Occipital lobe (tissue), 3 donors: ENCODE measurements at places on chromosomes 7 and 10. TPM values are rescaled to one million over a fixed set of nuclear protein-coding genes. Genes with fewer than 3 reads are reported as not detected.
A peak's percentile ranks its signal among the peaks of the same experiment; 100 is the strongest.

DNA sequence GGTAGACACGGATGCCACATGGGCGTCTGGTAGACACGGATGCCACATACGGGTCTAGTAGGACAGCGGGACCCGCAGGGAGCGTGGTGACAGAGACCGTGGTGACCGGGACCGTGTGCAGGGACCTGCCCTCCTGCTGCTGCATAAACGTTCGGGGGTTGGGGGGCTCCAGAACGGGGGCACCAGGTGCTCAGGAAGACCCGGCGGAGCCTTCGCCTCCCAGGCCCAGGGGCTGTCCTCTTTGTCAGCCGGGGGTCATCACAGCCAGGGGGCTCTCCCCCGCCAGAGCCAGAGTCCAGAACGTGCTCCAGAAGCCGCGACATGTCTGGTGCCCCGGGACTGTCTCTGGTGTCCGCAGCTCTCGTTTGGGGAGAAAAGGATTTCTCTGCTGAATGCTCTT, 69.2 kb upstream of the ADGRA1 start:
- DNase-seq = no peak

The LRRD1 gene
- 0.78 TPM for total RNA-seq

GRCh38 chr10:112390125-112390703, 16.3 kb downstream of the ACSL5 start:
- no peak for DNase-seq

- no peak for DNase-seq
These were observed 4.1 kb downstream of the SPAM1 start for GRCh38 chr7:123929107-123929506.

The HTR5A gene
- total RNA-seq = 0.62 TPM

- DNase-seq = no peak
These were observed 288.3 kb upstream of the HABP2 start for GRCh38 chr10:113264333-113265131.

DNA sequence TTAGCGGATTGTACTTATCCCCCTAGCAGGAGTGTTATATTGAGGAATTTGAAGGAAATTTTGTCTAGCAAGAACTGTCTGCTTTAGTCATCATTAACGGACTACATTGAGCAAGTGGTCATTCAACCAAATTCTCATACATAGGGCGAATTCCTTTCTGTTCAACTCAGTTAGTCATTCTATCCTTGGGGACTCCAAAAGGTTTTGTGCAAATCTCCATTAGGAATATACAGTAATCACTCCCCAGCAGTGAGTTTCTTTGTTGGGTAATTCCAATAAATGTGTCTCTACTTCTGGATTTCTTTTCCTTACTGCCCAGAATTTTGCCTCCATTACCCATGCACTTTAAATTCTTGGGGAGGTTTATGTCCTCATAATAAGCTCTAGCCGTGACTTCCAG, 51.1 kb downstream of the EPDR1 start:
- DNase-seq = no peak

GRCh38 chr10:103276896-103277712, at the start of gene INA:
Gene INA, plus strand, starts transcription at chr10:103277138. Its CDS starts 74 bp downstream, at chr10:103277212.
- peak; percentile 52 for DNase-seq

The CCDC172 gene
- not detected for total RNA-seq

- DNase-seq = no peak
These were observed 434.2 kb downstream of the PARD3 start for GRCh38 chr10:34380856-34381255.

DNA sequence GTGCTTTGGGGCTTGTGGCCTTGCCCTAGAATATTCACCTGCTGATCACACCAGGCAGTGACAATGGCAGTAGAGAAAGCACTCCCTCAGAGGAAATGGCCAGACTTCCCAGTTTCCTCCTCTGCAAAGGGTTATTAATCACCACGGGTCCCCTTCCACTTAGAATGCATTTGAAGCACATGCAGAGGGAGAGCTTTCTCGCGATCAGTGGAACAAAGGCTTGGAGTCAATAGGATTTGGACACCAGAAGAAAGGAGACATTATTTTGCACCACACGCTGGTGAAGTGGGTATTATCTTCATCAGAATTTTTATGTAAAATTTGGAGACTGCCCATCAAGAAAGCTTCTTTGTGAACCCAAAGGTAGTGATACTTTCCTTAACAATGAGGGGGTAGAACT, 35.4 kb upstream of the INHBA start:
- no peak for DNase-seq

The CYP3A5 gene
- total RNA-seq = 1.6 TPM
